ENCODE measurements at places on chromosomes 4 and X.

DNA sequence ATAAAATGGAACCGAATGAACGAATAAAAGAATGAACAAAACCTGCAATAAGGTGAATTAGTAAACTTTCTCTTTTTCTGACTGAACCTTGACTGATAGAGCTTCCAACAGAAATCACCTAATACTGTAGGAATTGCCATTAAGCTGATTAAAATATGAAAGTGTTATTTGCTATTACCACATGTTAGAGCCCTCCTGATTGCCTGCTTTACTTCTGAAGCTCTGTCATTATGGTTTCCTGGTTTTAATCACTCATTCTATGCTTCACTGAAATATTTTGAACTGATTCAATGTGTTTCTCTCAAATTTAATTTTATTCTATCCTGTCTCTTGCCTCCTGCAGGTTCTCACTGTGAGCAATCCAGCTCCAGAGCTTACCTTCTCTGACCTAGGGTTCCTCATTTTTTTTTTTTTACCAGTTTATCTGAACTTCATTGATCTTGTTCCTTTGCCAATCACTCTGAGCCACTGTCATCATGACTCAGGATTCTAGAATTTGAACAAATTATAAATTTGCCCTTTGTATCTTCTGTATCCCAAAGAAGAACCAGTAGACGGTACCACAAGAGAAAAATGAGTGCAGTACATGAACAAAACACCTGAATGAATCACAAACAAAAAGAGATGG, 48.1 kb upstream of the UGT2B15 start:
- no peak for DNase-seq

GRCh38 chrX:129721870-129722269, 16.9 kb upstream of the XPNPEP2 start:
- no peak for DNase-seq

- no peak for DNase-seq
Measured at GRCh38 chr4:84697159-84697558, 114.2 kb downstream of the CDS1 start.

- no peak for DNase-seq
Measured at GRCh38 chrX:150548251-150548650, 20.2 kb upstream of the MTM1 start.

- DNase-seq, result no peak
Measured at GRCh38 chr4:5905714-5906113, 12.8 kb upstream of the CRMP1 start.

GRCh38 chr4:17494258-17495190, 17.4 kb downstream of the QDPR start:
- DNase-seq, result no peak

DNA sequence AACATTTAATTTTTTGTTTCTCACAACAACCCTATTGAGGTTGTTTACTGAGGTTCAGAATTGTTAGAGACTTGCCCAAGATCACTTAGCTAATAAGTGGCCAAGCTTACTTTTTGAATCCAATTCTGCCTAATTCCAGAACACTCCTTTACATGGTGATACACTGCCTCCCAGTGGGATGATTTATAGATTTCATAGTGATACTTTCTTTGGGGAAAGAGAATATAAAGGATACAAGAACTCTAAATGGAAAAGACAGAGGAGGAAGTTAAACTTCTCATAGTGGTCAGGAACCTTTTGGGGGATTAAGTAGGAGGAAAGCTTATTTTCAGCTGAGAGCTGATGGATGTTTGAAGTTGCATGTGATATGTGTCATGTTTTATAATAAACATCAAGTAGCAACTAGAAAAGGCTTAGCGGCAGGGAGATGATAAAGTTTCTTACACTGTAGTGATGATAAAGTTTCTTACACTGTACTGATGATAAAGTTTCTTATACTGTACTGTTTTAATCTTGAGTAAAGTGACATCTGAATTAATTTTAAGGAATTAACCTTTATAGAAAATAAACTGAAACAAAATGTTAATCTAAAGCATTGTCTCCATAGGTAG, 15.3 kb downstream of the STAG2 start:
- DNase-seq, result peak; percentile 62

Data from hematopoietic multipotent progenitor cell treated with erythropoietin and hydrocortisone succinate and interleukin-3 and kit ligand, for 15 days (in vitro differentiated cells).